ENCODE measurements at places on chromosomes 2 and 18. TPM values are rescaled to one million over a fixed set of nuclear protein-coding genes. Genes with fewer than 3 reads are reported as not detected.

DNA sequence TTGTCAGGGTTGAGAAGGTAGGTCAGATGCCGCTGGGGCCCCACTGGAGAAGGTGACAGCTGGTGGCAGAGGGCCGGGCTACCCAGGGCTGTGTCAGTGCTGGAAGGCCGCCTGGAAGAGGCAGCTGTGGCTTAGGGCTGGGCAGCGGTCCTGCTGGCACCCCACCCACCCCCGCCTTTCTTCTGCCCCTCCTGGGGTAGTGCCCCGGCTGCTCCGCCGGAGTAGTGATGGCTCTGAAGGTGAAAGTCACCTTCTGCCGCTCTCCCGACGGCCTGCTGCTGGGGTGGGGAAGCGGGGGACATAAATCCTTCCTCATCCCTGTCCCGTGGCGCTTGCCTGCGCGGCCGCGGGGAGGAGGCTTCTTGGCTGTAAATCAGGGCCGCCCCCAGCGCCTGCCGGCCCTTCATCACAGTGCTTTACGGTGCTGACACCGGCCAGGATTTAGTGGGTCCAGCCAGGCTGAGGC is 332.2 kb downstream of the DYSF start:
- H3K27me3 ChIP-seq, result no peaks in the 10 kb centered on the region
- no peak overlapping the region for H3K27ac ChIP-seq
- no peak for DNase-seq
- H3K36me3 ChIP-seq, result no peaks in the 10 kb centered on the region
- no peaks in the 10 kb centered on the region for H3K4me1 ChIP-seq

GRCh38 chr2:101135412-101136296 is 15.5 kb downstream of the TBC1D8 start:
- H3K4me1 ChIP-seq, result no peaks in the 10 kb centered on the region
- no peak for DNase-seq
- no peaks in the 10 kb centered on the region for H3K36me3 ChIP-seq

DNA sequence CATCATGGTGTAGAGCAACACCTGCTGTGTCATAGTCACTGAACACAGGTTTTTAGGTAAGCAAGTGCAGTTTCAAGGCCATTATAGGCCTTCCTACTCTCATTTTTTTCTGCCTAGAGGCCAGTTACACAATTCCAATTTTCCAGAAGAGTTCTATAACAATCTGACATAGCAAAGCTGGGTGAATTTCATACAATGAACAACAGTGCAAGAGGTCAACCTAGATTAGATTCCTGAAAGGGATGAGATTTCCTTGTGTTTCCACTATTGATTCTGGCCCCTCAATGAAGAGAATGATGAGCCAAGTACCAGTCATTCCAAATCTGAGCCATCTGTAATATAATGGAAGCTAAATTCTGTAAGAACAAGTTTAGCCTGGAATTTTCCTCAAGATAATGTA is 15.3 kb upstream of the CD28 start:
- no peak for DNase-seq
- H3K27me3 ChIP-seq, result no peaks in the 10 kb centered on the region
- H3K4me3 ChIP-seq, result no peak overlapping the region
- H3K4me1 ChIP-seq, result peaks cover 77% of the 10 kb centered on the region

The BMP10 gene
- total RNA-seq, result 2.9 TPM

The RGPD4 gene
- total RNA-seq, result not detected

The NDUFB3 gene
- 342 TPM for total RNA-seq

The LBX2 gene
- total RNA-seq, result 0.17 TPM

The UGT1A4 gene
- not detected for total RNA-seq

The PARD6G gene
- 2.6 TPM for total RNA-seq

The ZNF385B gene
- 2.3 TPM for total RNA-seq

Measured in heart left ventricle (tissue), 16 donors.